ENCODE measurements at places on chromosomes 12 and 14.
A peak's percentile ranks its signal among the peaks of the same experiment; 100 is the strongest.

GRCh38 chr12:1591034-1591433 lies 3.3 kb downstream of the FBXL14 start:
- peak; percentile 67 for DNase-seq

GRCh38 chr12:19026614-19027488 lies 102.7 kb upstream of the PLEKHA5 start:
- DNase-seq: no peak

DNA sequence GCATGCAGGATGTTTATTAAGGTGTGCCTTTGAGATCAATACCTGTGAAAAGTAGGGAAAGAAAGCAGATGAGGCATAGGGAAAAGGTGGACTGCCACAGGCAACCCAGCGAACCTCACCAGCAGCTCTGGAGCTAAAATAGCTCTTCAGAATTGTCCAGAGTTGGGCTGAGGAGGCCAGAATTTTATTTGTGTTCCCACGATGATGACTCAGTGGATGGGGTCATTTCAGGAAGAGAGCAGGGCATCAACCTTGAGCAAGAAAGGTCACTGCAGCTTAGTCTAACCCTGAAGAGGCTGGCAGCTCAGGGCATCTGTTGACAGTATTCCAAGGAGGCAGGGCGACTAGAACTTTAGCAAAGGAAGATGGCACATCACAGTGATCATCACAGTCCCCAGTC lies 696.1 kb downstream of the DIO2 start:
- no peak for DNase-seq

- no peak for DNase-seq
These were observed 3.7 kb downstream of the GPR132 start for GRCh38 chr14:105061428-105062047.

DNA sequence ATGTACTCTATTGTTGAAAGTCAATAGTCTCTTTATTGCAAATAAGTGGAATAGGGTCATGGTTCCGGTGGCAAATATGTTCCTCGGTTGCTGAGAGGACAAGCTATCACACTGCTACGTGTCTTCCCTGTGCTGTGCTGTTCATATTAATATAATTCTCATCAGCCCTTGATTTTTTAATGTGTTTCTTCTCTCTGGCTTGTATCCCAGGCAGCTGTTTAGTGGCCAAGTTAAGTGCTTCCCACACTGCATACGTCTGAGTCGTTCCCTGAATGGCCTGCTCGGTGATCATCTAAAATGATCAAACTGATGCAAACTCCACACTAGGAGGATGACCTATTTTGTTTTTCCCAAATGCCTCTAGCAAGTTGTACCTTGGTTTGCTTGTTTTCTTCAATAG lies 186.4 kb downstream of the ANO6 start:
- no peak for DNase-seq

DNA sequence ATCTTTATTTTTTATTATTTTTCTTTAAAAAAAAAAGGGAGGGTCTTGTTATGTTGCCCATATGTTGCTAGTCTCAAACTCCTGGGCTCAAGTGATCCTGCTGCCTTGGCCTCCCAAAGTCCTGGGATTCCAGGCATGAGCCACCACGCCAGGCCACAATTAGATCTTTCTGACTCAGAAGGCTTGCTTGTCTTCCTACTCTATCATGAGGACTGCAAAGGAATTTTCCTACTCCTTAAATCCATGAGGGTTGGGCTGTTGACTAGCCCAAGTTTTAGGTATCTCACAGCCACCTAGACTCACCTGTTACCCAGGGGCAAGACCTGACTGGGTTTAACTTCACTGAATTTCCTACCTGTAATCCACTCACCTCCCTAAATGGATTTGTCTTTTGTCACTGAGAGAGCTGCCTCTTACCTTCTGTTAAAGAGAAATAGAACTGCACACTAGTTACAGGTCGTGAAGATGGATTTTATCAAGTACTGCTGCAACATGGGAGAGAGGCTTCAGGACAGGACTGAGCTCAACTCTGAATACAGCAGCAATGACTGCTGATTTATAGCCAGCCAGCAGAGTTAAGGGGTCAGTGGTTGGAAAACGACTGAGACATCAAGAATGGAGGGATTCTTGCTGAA lies 72.3 kb downstream of the B4GALNT3 start:
- DNase-seq: no peak

Measured in pons (tissue), 1 donor.